ENCODE measurements at places on chromosomes 16 and 17.

GRCh38 chr16:55072976-55073375 is 142.3 kb downstream of the IRX5 start:
- no peak overlapping the region for H3K4me3 ChIP-seq
- no peaks in the 10 kb centered on the region for H3K4me1 ChIP-seq
- no peak overlapping the region for H3K27ac ChIP-seq
- DNase-seq = no peak
- no peaks in the 10 kb centered on the region for H3K27me3 ChIP-seq

DNA sequence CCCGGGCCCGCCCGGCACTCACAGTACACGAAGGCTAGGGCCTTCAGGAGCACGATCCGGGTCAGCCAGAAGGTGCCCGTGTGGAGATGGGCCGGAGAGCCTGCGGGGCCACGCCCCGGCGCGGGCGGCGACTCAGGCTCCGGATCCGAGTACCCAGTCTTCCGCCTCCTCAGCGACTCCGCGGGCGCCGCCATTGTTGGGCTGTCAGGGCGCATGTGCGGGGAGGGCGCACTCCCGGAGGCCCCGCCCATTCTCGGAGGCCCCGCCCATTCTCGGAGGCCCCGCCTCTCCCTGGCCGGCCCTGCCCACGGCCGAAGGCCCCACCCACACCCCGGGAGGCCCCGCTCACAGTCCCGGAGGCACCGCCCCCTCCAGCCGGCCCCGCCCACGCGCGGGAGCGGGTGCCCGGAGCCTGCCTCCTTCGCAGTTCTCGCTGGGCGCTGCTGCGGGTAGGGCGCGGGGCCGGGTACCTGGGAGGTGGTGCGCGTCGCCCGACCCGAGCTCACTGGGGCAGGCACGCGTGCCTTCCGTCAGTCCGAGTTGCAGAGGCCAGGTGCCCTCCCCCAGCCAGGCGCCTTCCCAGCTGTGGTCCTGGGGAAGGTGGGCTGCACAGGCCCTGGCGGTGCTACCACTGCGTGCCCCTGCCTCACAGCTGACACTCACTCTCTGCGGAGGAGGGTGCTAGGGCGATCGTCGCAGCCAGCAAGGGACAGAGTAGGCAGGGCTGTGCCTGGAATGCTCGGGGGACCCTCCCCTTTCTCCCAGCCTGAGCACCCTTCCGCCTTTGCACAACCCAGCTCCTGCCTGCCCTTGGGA is at the start of gene LMF1:
TSS of gene LMF1 (minus strand) at position 219 of the 816 bp plus-strand sequence. CDS start at position 215, 4 bp downstream.
- peaks cover 3% of the 10 kb centered on the region for H3K36me3 ChIP-seq
- peak within 1 kb of the TSS; percentile 70 for H3K27ac ChIP-seq
- peak; percentile 72 for DNase-seq
- H3K27me3 ChIP-seq = no peaks in the 10 kb centered on the region

DNA sequence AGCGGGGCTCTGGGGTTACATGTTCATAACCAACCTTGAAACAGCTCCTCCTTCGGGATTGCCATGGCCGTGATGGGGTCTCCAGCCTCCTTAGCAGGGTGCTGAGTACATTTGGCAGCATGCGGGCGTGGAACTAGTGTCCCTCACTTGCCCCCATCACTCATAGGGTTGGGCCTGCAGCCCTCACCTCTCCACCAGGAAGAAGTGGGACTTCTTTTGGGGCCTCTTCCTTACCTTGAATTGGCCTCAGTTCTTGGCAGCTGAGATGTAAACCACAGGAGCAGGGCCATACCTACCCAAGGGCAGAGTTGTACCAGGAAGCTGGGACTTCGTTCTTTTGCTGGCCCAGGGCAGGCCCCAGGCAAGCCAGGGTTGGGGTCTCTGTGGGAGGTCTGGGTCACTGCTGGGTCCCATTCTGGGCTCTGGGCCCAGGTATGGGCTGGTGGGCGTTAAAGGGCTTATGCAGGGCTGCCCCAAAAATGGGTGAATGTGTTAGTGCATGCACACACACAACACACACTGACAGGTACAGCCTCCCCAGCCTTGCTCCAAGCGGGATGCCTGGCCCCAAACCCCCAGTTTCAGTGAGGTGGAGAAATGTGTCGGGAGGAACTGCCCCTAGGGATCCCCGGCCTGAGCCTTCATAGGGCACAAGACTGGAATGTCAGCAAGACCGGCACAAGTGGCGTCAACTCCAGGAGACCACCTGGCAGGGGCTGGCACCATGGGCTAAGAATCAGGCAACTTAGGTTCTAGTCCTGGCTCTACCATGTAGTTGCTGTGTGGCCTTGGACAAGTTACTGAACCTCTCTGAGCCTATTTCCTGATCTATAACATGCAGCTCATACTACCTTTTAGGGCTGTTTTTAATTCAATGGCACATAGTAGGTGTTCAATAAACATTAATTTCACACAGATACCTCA is 3.9 kb upstream of the KRT15 start:
- no peaks in the 10 kb centered on the region for H3K27me3 ChIP-seq
- peaks cover 1% of the 10 kb centered on the region for H3K4me1 ChIP-seq
- DNase-seq = no peak
- no peak overlapping the region for H3K27ac ChIP-seq
- no peaks in the 10 kb centered on the region for H3K36me3 ChIP-seq

DNA sequence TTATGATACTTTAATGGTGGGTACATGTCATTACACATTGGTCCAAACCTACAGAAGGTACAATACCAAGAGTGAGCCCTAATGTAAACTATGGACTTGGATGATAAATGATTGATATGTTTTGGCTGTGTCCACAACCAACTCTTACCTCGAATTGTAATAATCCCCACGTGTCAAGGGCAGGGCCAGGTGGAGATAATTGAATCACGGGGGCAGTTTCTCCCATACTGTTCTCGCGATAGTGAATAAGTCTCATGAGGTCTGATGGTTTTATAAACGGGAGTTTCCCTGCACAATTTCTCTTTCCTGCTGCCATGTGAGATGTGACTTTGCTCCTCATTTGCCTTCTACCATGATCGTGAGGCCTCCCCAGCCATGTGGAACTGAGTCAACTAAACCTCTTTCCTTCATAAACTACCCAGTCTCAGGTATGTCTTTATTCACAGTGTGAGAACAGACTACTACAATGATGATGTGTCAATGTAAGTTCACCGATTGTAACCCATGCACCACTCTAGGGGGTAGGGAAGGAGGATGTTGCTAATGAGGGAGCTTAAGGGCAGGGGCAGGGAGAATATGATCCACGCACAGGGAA is 7.0 kb upstream of the METTL22 start:
- no peaks in the 10 kb centered on the region for H3K36me3 ChIP-seq
- DNase-seq = no peak
- no peak overlapping the region for H3K4me3 ChIP-seq
- no peaks in the 10 kb centered on the region for H3K4me1 ChIP-seq
- H3K27me3 ChIP-seq = no peaks in the 10 kb centered on the region
- H3K27ac ChIP-seq = no peak overlapping the region

GRCh38 chr16:23807028-23807427 is 28.8 kb upstream of the PRKCB start:
- no peaks in the 10 kb centered on the region for H3K4me1 ChIP-seq
- H3K27ac ChIP-seq = no peak overlapping the region
- DNase-seq = no peak
- no peaks in the 10 kb centered on the region for H3K27me3 ChIP-seq
- H3K4me3 ChIP-seq = no peak overlapping the region

- H3K27me3 ChIP-seq = no peaks in the 10 kb centered on the region
- no peak for DNase-seq
- no peak overlapping the region for H3K27ac ChIP-seq
- no peaks in the 10 kb centered on the region for H3K4me1 ChIP-seq
Measured at GRCh38 chr17:47995241-47995935, 24.5 kb downstream of the CDK5RAP3 start.

DNA sequence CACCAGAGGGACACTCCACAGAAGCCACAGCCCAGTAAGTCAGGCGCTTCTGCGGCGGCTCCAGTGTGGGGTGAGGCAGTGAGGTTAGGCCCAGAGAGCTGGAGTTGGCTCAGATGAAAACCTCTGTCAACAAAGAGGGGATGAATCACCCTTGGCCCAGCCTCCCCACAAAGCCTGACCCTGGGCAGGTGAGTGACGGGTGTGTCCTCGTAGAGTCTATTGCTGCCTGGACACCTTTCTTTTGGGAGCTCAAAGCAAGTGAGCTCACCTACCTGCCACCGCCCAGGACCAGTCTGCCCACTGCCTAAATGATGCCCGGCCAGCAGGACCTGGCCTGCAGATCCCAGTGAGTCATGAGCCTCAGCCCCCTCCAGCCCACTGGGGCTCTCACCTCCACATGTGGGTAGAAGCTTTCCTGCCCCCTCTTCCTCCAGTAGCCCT is 24.9 kb upstream of the DBNDD1 start:
- no peaks in the 10 kb centered on the region for H3K27me3 ChIP-seq
- H3K4me3 ChIP-seq = no peak overlapping the region
- H3K36me3 ChIP-seq = peaks cover 10% of the 10 kb centered on the region

GRCh38 chr17:21077281-21077680 is 34.5 kb upstream of the USP22 start:
- DNase-seq = no peak
- H3K27me3 ChIP-seq = no peaks in the 10 kb centered on the region
- no peak overlapping the region for H3K27ac ChIP-seq
- no peaks in the 10 kb centered on the region for H3K4me1 ChIP-seq
- H3K4me3 ChIP-seq = no peak overlapping the region

GRCh38 chr17:7290685-7291084 is 3.8 kb downstream of the YBX2 start:
- H3K27me3 ChIP-seq = peaks cover 5% of the 10 kb centered on the region
- H3K4me3 ChIP-seq = no peak overlapping the region
- no peak for DNase-seq
- no peak overlapping the region for H3K27ac ChIP-seq
- H3K36me3 ChIP-seq = no peaks in the 10 kb centered on the region

DNA sequence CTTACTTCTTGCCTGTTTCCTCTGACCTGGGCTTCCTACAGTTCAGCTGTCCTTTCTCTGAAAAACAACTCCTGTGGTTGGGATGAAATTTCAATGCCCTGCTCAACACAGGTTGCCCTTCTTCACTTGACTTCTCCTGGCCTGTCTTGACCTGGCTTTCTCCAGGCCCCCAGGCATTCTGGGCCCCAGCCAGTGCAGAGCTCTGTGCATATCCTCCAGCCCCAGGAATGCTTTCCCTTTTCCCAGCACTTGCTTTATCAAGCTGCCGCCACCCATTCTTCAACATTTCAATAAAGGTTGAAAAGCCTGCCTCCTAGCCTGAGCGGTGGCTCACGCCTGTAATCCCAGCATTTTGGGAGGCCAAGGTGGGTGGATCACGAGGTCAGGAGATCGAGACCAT is 10.8 kb downstream of the ODAD4 start:
- H3K27me3 ChIP-seq = no peaks in the 10 kb centered on the region
- H3K4me3 ChIP-seq = no peak overlapping the region
- H3K4me1 ChIP-seq = no peaks in the 10 kb centered on the region
- DNase-seq = no peak
- H3K27ac ChIP-seq = no peak overlapping the region

- H3K36me3 ChIP-seq = no peaks in the 10 kb centered on the region
- no peak overlapping the region for H3K4me3 ChIP-seq
- no peak overlapping the region for H3K27ac ChIP-seq
- no peaks in the 10 kb centered on the region for H3K27me3 ChIP-seq
Measured at GRCh38 chr17:56880133-56880532, 33.7 kb downstream of the TRIM25 start.

- H3K4me1 ChIP-seq = peaks cover 21% of the 10 kb centered on the region
- no peak overlapping the region for H3K27ac ChIP-seq
- peak overlapping the region; percentile 87 for H3K4me3 ChIP-seq
- H3K36me3 ChIP-seq = no peaks in the 10 kb centered on the region
Measured at GRCh38 chr16:75000481-75001081, 1.8 kb downstream of the ZNRF1 start.

DNA sequence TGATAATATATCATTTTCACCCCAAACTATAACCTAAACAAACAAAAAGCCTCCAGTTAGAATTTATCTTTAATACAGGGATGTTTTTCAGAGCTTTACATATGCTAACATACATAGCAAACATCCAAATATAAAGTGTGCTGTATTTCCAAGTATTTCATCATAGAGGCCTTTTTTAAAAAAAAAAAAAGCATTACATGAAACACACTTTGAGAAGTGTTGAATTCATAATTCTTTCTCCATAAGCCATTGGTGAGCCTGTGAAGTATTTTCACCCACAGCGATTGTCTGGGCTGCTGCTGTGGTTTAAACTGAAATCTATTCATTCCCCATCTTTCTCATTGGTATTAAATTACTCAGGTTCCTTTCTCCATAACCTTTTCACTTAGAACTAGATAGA is 503.4 kb upstream of the CDH8 start:
- H3K36me3 ChIP-seq = no peaks in the 10 kb centered on the region
- no peak overlapping the region for H3K4me3 ChIP-seq
- no peaks in the 10 kb centered on the region for H3K4me1 ChIP-seq
- DNase-seq = no peak

DNA sequence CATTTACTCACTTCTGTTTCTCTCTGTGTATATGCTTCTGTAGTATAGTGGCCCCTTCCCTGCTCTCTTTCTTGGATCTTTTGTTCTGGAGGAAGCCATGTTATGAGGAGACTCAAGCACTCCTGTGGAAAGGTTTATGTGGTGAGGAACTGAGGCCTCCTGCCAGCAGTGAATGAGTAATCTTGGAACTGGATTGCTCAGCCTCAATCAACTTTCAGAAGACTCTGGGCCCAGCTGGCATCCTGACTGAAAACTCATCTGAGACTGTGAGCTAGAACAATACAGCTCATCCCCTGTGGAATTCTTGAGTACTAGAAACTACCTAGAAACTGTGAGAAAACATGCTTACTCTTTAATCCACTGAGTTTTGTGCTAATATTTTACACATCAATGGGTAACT is 133.1 kb upstream of the ZKSCAN2 start:
- DNase-seq = no peak
- no peak overlapping the region for H3K27ac ChIP-seq
- H3K4me1 ChIP-seq = no peaks in the 10 kb centered on the region
- no peaks in the 10 kb centered on the region for H3K27me3 ChIP-seq
- no peak overlapping the region for H3K4me3 ChIP-seq

GRCh38 chr16:56841233-56841632 is 23.8 kb upstream of the SLC12A3 start:
- H3K36me3 ChIP-seq = peaks cover 22% of the 10 kb centered on the region
- no peak for DNase-seq
- no peak overlapping the region for H3K4me3 ChIP-seq
- H3K27ac ChIP-seq = no peak overlapping the region

DNA sequence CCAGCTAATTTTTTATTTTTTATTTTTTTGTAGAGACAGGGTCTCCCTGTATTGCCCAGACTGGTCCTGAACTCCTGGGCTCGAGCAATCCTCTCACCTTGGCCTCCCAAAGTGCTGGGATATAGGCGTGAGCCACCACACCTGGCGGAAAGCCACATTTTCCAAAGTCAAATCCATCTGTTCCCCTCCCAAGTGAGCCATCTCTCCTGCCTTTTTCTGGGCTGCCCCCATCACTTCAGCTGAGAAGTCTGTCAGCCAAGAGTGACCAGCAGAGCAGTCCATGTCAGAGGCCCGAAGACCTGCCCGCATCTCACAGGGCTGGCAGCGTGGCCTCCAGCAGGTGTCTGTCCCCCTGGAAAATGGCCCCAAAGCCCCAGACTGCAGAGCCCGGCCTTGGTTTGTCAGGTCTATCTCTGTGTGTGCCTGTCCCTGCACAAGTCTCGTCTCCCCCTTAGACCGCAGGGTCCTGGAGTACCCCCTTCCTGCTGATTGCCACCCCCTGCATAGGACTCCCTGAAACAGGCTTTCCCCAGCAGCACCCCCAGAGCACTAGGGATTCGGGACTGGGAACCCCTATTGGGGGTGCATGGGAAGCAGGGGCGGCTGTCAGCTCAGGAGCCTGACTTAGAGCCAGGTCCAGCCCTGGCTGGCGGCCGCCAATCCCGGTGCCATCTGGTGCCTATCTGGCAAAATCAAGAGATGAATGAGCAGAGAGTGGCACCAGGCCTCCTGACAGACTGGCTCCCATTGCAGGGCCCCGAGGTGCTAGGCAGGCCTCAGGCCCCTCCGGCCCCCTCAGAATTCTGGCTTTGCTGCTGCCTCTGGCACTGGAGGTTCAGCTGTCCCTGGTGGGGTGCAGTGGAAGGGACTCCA is 7.8 kb downstream of the TTYH2 start:
- no peaks in the 10 kb centered on the region for H3K4me1 ChIP-seq
- H3K27ac ChIP-seq = no peak overlapping the region
- no peak overlapping the region for H3K4me3 ChIP-seq
- DNase-seq = no peak
- H3K27me3 ChIP-seq = no peaks in the 10 kb centered on the region
